ENCODE measurements at places on chromosomes 1 and 21. TPM values are rescaled to one million over a fixed set of nuclear protein-coding genes. Genes with fewer than 3 reads are reported as not detected.

The PLXNA2 gene
- total RNA-seq: 95.8 TPM

The SCMH1 gene
- 16.0 TPM for total RNA-seq

The ABCB10 gene
- total RNA-seq: 35.7 TPM

The SLC2A5 gene
- total RNA-seq: 0.34 TPM

The PLA2G2C gene
- total RNA-seq: not detected

The RFX5 gene
- total RNA-seq: 68.8 TPM

The LINGO4 gene
- not detected for total RNA-seq

The UQCRH gene
- 236 TPM for total RNA-seq

The OR2T35 gene
- total RNA-seq: not detected

The TNFAIP8L2 gene
- 0.14 TPM for total RNA-seq

The OR2M3 gene
- not detected for total RNA-seq

The MIS18A gene
- total RNA-seq: 6.8 TPM

The PTGER3 gene
- not detected for total RNA-seq

The PIGR gene
- under 0.01 TPM for total RNA-seq

The SLC6A17 gene
- 0.84 TPM for total RNA-seq

The FCGR3A gene
- not detected for total RNA-seq

The NOTCH2NLA gene
- 7.5 TPM for total RNA-seq

The CFAP107 gene
- total RNA-seq: not detected

The FMO2 gene
- total RNA-seq: 0.05 TPM

The LRRC53 gene
- total RNA-seq: not detected

The CFHR3 gene
- total RNA-seq: not detected

The CFHR4 gene
- total RNA-seq: not detected

The ANKRD34A gene
- total RNA-seq: under 0.01 TPM

The DYRK3 gene
- 11.4 TPM for total RNA-seq

The OR10K1 gene
- total RNA-seq: not detected
